ENCODE measurements at places on chromosomes 16 and 17.

GRCh38 chr16:14013571-14014283 is 57.4 kb upstream of the MRTFB start:
- no peak for DNase-seq

DNA sequence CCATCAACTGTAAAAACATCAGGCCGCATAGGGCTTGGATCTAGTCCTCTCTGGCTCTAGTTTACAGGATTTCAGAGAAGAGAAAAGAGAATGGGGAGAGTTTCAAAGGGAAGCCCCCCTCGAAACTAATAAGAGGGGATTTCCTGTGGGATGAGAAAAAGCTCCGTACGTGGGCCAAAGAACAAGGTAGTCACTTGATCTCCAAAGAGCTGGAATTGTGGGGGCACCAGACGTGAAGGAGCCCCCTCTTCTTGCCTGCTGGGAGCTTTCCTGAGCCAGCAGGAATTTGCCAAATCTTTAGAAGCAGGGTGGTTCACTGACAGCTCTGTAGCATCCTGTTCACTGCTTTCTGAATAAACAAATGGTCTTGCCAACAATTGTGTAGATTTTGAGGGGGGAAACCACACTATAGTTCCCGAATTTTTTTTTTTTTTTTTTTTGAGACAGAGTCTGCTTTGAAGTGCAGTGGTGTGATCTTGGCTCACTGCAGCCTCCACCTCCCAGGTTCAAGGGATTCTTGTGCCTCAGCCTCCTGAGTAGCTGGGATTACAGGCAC is 7.0 kb upstream of the TMIGD1 start:
- no peak for DNase-seq

GRCh38 chr17:13775450-13775849 is 173.7 kb upstream of the HS3ST3A1 start:
- no peak for DNase-seq

- no peak for DNase-seq
Measured at GRCh38 chr16:160691-161190, 5.0 kb upstream of the HBM start.

- DNase-seq: no peak
Measured at GRCh38 chr16:55817236-55817912, 15.5 kb downstream of the CES1 start.

GRCh38 chr17:61485067-61485775 is 33.0 kb downstream of the TBX4 start:
- DNase-seq: no peak

DNA sequence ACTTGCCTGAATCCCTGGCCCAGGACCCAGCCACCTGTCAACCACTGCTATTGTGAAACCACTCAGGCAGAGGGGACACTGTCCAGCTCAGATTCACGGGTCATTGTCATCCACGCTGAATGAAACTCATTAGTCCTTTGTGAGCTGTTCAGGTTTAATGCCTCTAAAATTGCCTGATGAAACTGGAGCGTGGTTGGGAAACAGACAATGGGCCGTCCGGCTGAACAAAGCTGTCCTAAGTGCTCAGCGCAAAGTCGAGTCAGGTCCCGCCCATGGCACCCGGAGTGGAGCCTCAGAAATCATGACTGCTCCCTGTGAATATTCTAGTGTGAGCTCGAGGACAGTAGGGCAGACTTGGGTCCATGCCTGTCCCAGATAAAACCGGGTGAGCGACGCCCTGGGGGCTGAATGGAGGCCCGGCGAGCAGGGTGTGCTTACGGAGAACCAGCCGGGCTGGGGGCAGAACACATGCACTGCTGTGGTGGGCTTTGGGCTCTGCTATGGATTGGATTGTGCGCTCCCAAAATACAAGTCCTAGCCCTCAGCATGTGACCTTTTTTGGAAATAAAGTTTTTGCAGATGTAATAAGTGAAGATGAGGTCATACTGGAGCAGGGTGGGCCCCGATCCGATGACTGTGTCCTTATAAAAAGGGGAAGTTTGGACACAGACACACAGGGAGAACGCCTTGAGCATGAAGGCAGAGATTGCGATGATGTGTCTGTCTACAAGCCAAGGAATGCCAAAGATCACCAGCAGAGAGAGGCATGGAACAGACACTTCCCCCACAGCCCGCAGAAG is 12.9 kb upstream of the CMIP start:
- DNase-seq: no peak

DNA sequence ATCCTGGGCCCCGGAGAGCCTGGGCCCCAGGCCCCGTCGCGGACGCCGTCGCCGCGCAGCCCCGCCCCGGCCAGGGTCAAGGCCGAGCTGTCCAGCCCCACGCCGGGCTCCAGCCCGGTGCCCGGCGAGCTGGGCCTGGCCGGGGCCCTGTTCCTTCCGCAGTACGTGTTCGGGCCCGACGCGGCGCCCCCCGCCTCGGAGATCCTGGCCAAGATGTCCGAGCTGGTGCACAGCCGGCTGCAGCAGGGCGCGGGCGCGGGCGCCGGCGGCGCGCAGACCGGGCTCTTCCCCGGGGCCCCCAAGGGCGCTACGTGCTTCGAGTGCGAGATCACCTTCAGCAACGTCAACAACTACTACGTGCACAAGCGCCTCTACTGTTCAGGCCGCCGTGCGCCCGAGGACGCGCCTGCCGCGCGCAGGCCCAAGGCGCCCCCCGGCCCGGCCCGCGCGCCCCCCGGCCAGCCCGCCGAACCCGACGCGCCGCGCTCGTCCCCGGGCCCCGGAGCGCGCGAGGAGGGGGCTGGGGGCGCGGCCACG is 36.8 kb upstream of the ZC3H18 start:
- DNase-seq: no peak

- no peak for DNase-seq
Measured at GRCh38 chr17:61770043-61770442, 93.3 kb downstream of the BRIP1 start.

- DNase-seq: no peak
Measured at GRCh38 chr17:78889531-78889930, 13.5 kb downstream of the CEP295NL start.

DNA sequence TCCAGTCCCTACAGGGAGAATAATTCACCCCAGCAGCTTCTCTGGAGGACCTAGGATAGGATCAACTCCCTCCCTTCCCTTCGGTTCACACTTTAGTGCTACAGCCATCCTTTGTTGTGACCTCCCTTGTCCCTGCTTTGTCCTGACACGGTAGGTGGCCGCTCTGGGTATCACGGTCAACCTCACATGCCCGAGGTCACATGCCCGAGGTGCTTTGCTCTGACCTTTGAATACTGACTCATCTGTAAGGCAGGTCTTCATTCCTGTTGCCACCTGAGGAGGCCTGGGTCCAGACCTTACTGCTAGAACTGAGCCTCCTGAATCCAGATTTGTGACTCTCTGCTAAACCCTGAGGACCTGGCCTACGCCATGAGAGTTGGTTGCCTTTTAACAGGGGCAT is 19.7 kb downstream of the ALKBH5 start:
- DNase-seq: no peak

GRCh38 chr16:66091471-66091891 is 275.0 kb upstream of the CDH5 start:
- no peak for DNase-seq

DNA sequence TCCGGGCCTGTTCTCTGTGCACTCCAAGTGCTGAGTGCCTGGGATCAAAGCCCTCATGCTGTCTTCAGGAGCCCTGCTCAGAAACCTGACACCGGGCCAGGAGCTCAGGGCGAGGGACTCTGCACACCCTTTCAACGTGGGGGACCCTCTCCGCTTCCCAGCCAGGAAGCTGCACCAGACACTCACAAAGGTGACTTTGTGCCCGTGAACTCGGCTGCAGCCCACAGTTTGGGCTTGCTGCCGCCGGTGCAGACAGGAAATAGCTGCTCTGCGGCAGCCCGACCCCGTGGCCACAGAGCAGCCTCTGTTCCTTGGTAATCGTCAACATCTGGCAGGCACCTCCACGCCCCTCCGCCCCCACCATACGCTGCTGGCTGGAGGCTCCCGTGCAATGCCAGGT is 93.4 kb upstream of the METRNL start:
- peak; percentile 15 for DNase-seq

GRCh38 chr17:9269350-9270035 is 248.2 kb downstream of the NTN1 start:
- no peak for DNase-seq

DNA sequence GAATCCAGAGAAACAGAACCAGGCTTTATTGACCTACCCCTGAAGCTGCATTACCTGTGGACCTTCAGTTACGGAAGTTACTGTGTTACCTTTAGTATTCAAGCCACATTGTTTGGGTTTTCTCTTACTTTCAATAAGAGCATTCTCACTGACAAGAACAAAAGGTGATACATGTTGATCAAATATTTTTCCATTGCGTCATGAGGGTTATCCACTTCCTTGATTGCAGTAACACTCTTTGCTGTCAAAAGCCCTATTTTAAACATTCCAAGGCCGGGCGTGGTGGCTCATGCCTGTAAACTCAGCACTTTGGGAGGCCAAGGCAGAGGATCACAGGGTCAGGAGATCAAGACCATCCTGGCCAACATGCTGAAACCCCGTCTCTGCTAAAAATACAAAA is 28.6 kb upstream of the PAFAH1B1 start:
- no peak for DNase-seq

DNA sequence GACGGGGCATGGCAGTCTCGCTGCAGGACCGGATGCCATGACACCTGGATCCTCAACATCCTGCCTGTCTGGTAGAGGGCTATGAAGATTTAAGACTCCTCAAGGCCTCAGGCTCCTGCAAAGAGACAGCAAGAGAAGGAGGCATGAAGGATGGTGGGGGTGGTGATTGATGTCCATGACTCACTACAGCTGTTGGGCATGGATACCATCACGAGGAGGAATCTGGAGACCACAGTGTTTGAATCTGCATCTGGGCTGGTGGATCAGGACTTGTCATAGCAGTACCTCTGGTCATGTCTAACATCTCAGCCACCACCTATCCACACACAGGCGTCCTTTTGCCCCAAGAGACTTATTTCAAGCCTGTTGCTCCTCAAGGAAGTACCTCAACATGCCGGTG is 50.2 kb upstream of the WSCD1 start:
- no peak for DNase-seq

GRCh38 chr16:86831366-86831765 is 253.0 kb downstream of the FOXL1 start:
- no peak for DNase-seq

DNA sequence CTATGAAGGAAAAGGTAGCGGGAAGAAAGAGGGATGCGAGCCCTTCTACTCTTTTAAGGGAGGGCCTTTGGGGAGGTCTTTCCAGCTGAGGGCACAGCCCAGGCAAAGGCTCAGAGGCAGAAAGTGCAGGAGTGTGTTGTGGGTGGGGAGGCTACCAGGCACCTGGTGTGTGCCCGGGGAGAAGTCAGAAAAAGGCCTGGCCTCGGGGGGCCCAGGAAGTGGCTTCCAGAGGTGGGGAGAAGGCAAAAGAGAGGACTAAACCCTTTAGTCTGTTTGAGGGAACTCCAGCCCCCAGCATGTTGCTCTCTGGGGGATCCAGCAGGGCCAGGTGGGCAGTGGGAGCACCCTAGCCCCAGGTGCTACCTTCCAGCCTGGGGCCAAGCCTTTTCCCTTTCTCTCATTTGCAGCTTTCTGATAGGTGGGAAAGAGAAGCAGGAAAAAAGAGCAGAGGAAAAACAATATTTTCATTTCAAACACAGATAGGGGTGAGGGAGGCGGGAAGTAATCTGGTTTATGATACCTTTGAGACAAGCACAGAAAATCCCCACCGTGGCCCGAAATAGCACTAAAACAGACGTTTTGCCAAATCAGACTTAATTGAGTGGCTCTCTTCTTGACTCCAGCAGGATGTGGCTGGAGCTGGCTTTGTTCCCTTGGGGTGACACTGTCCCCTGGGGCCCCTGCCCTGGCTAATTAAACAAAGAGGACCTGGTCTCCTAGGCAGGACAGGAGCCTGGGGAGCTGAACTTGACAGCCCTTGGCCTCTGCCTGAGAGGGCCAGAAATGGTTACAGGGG is 10.4 kb downstream of the RAI1 start:
- no peak for DNase-seq

DNA sequence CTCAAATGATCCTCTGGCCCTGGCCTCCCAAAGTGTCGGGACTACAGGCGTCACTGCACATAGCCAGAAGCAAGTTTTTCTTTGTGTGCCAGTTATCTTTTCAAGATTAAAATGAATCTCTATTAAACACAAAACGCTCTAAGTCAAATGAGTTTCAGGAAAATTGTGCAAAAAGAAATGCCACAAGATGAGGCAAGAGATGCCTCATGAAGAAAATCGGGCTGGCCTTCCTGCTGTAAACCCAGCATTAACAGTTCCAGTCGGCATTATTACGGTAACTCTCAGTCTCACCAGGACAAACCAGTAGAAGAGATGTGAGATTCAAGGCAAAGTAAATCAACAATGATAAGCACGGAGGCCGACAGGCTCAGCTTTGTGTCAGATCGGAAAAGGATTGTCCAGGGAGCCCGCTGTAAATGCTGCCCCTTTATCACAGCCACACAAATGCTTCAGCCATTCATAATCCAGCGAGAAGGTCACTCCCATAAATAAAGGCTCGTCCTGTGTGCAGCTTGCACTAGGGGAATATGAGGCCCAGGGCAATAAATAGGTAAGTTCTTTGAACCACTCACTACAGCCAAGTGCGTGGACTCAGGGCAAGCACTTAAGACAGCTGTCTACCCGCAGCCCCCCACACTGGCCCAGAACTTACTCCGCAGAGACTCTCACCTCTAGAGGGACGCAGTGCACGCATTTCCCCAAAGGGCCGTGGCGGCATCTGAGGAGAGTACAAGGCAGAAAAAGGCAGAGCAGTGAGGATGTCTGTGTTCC is 27.2 kb downstream of the NPLOC4 start:
- DNase-seq: no peak

DNA sequence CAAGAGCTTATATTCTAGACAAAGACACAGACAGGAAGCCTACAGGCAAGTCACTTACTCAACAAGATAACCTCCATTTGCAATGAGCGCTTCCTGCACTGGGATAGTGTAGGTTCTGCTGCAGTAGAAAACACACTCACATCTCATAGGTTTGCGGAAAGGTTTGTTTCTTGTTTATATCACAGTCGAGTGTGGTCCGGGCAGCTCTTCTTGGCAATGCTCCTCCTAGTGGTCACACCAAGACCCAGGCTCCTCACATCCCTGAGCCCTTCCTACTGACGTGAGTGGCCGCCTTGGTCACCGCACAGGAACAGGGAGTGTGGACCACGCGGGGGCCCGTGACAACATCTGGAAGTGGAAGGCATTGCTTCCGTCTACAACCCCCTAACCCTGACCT is 48.0 kb upstream of the RBFOX3 start:
- no peak for DNase-seq

- DNase-seq: no peak
Measured at GRCh38 chr17:76659928-76660655, 16.5 kb upstream of the ST6GALNAC1 start.

GRCh38 chr17:79570653-79571052 is 40.2 kb downstream of the RBFOX3 start:
- DNase-seq: no peak

Measured in activated CD4-positive, alpha-beta T cell treated with anti-CD3 and anti-CD28 coated beads for 24 hours (primary cell).